ENCODE measurements at places on chromosomes 2 and 18.

- no peak for DNase-seq
These were observed 23.6 kb downstream of the MALT1 start for GRCh38 chr18:58694720-58695468.

DNA sequence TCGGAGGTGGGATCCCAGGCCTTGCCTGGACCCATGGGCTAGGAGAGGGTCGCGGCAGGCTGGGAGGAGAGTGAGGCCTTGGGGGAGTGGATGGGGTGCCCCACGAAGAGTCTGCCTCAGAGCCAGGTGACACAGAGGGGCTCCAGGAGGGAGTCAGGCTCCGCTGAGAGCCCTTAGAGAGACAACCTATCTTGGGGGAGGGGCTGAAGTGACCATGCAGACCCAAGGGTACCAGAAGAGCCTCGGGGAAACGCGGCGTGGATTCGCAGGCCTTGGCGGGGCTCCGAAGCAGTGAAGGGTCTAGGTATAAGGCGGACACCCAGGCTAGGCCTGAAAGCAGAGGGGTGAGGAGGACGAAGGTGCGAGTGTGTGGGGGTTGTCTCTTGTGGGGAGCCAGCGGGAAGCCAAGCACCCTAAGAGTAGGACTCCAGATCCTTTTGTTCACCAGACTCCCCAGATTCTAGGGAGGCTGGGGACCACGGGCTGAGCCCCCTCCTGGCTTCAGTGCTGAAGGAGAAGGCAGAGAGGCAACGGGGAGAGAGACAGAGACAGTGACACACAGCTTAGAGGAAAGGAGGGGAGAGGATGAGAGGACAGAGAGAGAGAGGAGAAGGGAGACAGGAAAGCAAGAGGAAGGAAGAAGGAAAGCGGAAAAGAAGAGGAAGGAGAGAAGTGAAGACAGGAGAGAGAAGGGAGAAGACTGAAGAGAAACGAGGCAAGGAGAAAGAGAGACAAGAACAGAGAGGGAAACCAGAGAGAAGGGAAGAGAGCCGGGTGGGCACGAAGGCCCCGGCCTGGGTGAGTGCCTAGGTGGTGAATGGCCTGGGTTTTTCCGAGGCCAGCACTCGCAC, 1.1 kb upstream of the HOXD11 start:
- no peak for DNase-seq

DNA sequence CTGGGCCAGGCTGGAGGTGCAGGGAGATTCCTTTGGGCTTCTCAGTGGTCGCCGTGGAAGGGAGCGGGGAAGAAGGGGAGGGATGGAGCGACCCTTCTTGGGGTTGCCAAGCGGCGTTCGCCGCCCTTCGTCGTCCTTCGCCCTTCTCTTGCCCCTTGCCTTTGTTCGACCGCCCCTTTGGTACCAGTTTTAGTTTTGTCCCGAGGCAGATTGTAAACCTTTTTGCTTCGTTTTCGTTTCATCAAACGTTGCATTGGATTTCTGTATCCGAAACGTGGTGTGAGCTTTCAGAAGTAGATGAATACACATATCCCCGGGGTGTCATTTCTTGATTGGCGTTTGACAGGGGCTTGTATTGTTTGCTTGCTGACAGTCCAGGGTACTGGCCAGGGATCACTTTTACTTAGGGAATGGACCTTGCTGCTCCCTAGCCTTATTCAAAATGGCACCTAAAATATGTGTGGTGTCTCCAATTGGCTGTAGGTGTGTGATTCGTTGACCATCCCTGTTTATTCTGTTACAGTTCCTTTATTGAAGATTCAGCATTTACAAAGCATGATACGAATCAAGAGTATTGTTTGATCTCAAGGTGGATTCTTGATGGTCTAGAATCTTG, 788 bp downstream of the USP14 start:
- DNase-seq: no peak

DNA sequence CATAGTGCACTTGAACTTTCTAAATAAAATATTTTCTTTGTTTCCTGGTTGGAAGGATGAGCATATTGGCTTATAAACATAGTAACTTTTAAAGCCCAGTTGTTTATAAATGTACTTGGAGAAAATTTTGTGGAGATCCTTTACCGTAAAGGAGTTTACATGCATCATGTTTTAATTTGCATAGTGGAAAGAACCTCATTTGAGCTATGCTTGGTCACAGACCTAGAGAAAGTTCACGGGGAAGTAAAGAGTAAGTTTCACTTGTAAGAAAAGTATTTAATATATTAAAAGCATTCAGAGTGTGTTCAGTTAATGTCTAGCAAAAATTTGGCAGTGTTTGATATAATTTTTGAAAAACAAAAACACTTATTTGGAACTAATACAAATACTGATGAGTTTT, 45.3 kb downstream of the PIKFYVE start:
- DNase-seq: no peak

DNA sequence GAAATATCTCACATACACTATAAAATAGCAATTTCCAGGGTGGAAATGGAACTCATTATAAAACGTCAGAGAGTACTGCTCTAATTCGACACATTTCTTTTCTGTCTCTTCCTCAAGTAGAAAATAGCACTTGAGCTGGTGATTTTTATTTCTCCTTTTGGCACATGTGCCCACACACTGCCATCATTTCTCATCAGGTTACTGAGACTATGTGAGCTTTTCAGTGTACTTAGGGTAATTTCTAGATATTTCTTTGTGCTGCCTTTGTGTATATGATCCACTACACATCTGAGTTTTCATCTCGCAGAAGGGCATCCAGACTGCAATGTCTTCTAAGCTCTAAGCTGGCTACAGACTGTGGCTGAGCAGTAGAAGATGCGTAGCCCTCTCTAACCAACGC, 62.1 kb upstream of the PGAP1 start:
- DNase-seq: no peak

DNA sequence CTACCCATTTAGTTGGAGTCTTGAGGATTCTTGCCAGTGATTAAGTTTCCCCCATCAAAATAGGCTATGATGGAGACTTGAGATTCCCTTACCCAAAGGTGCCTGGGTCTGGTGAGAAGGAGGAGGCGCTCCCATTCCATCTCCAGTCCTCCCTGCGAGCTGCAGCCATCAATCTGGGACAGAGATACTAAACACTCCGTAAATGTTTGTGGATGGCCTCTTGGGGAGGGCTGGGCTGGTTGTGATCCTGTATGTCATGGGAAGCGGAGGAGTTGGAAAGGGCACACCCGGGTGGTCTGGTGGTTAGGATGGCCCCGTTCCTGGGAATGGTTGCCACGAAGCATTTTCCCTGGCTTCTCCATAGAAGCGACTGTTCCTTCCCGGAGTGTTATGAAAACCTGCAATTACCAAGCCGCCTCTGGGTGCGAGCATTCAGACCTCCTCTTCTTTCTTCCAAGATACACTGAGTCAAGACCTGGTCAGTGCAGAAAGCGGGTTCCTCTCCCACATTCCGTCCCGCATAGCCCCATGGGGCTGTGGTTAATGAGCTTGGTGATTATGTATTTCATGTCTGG, 196.9 kb downstream of the CTIF start:
- DNase-seq: no peak

GRCh38 chr18:32730068-32730467, 42.8 kb downstream of the KLHL14 start:
- DNase-seq: no peak

- DNase-seq: no peak
These were observed 231.3 kb downstream of the HDAC4 start for GRCh38 chr2:239169311-239170048.

GRCh38 chr2:133768256-133768655, 200.0 kb upstream of the NCKAP5 start:
- DNase-seq: no peak

DNA sequence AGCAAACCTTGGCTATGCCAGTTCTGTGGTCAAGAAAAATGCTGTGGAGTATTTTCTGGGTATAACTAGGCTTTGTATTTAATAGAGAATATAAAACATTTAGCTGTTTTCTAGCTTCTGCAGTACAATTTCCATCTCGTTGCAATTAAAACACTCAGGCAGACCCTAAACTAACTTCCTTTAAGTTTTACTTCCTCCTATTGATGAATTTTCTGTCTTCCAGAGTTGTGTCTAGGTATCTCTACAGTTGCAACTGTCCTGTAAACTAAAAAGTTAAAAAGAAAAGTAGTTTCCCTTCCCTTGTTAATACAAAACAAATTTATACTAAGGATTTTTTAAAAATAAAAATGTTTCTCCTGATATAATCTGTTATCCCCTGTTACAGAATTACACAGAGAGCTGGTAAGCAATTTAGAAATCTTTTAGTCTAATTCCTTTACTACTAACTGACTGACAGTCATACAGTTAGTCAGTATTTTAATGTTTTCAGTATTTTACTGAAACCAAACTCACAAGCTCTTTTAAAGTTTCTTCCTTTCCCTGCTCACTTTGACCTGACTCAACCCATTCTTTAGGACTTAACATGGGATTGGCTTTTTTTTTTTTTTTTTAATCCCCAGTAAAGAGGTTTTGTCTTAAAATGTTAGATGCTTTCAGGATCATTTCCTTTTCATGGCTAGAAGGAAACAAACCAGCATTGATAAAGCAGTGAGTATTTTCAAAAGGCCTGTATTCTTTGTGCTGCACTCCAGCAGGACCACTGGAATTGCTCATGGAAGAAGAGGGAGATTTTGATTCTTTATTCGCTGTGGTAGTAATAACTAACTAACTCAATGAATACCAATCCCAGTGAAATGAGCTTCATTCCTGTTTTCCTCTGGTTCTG, 22.9 kb downstream of the ITGAV start:
- no peak for DNase-seq

DNA sequence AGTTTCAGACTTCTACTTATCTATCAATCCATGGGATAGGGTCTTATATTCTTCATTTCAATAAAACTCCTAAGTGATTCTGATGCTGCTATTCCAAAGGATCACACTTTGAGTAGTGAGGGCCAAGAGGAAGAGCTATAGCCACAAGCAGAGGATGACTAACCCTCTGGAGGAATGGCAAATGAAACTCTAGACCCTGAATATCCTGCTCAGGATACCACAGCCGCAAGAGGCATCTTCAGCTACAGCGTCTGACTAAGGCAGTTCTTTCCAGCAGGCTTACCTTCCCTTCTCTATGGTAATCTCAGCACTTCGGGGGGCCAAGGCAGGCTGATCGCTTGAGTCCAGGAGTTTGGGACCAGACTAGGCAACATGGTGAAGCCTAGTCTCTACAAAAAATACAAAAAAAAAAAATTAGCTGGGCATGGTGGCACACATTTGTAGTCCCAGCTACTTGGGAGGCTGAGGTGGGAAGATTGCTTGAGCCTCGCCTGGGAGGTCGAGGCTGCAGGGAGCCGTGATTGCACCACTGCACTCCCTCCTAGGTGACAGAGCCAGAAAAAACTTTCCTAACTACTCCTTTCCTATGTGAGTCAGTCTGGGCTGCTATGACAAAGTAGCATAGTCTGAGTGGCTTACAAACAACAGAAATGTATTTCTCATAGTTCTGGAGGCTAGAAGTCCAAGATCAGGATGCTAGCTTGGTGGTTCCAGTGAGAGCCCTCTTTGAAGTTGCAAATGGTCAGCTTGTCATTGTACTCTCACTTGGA, 371.9 kb downstream of the IRS1 start:
- DNase-seq: no peak

GRCh38 chr2:113179446-113180045, 5.8 kb downstream of the PSD4 start:
- no peak for DNase-seq

- DNase-seq: no peak
These were observed 208.8 kb downstream of the CDH2 start for GRCh38 chr18:27967913-27968824.

- DNase-seq: no peak
These were observed 257.3 kb downstream of the BCL2 start for GRCh38 chr18:63062246-63062645.

DNA sequence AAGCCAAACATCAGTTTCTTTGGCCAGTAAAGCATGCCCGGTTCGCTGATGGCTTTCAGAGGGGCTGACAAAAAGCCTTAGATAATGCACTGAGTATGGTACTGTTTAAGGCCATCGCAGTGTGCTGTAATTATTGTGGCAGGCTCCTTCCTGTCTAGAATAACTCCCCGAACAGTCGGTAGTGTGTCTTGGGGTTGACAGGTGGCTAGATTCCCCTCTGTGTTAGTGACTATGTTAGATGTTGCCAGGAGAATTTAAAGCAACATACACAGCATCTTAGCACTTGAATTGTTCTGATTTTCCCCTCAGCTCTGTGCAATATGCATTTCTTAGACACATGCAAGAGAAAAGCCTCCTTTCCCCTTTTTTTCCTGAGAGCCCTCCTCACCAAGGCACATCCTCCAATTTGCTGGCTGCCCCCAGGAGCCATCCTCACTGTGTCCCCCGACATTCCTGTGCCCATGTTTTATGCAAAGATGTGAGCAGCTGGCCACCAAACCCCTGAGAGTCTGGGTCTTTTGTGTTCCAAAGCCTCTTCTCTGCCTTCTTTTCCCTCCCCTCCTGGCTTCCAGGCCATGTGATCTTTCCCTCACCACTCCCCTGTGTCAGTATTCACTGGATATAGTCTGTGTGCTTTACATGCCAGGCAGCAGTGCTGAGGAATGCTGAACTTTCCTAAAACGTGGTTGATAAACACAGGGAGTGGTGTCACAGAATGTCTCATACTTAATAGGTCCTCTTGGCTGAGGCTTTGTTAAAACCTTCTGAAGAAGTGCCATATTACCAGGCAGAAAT, 331.5 kb downstream of the HRH4 start:
- DNase-seq: no peak

DNA sequence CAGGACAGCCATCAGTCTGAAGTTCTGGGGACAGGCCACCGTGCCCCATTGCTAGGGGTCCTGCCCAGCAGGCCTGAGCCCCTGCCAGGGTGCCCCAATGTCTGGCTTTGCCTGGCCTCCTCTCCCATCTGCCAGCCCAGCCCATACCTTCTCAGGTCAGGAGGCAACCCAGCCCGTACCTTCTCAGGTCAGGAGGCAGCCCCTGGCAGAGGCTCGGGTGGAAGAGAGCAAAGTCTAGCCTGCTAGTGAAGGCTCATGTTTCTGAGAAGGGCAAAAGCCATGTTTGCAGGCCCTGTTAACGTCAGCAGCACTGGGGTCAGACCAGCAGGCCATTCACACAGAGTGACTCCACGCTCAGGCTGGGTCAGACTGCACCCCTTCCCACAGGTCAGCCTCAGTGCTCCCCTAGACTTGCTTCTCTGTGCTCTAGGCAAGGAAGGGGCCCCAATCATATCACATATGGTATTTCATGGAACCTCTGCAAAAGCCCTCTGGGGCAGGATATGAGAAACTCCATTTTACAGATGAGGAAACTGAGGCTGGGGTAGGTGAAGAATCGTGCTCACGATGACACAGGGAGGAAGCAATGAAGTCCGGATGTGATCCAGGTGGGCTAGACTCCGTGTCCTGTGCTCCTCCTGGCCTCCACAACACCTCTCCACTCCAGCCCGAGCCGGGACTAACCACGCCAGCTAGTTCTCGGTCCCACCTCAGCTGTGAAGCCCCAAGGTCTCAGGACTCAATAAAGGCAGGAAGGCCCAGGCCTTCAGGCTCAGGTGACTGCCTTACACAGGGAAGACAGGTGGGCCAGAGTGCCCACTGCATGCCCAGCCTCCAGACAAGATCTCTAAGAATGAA, 9.5 kb downstream of the SDC1 start:
- no peak for DNase-seq

DNA sequence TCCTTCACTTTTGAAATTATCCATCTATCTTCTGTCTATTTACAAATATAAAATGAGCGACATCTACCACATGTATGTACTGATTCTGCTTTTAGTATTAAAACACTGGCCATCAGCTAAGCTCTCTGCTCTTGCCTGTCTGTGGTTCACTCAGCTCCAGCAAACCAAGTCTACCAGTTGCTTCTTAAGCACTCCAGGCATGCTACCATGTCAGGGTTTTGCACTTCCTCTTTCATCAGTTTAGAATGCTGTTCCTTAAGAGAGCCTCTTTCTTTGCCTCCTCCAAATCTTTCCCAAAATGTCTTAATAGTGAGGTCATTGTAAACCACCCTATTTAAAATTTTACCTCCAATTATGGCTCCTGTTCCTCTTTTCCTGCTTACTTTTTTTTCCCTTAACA, 59.5 kb downstream of the SCN3A start:
- DNase-seq: no peak

Data from stimulated activated CD8-positive, alpha-beta memory T cell treated with anti-CD3 and anti-CD28 coated beads, Interleukin-2, amount 100 ng/mL, for 48 hours (primary cell).